Activated naive CD4-positive, alpha-beta T cell treated with anti-CD3 and anti-CD28 coated beads for 36 hours (primary cell): ENCODE measurements at places on chromosomes 4 and X. TPM values are rescaled to one million over a fixed set of nuclear protein-coding genes. Genes with fewer than 3 reads are reported as not detected.

GRCh38 chr4:188021548-188022249, 26.1 kb downstream of the ZFP42 start:
- H3K4me3 ChIP-seq: no peak overlapping the region
- no peaks in the 10 kb centered on the region for H3K27me3 ChIP-seq
- no peak for DNase-seq
- H3K4me1 ChIP-seq: no peaks in the 10 kb centered on the region
- no peak overlapping the region for H3K27ac ChIP-seq
- H3K36me3 ChIP-seq: no peaks in the 10 kb centered on the region

- peaks cover 17% of the 10 kb centered on the region for H3K36me3 ChIP-seq
- H3K4me1 ChIP-seq: peaks cover 30% of the 10 kb centered on the region
- H3K27me3 ChIP-seq: no peaks in the 10 kb centered on the region
- H3K27ac ChIP-seq: no peak overlapping the region
Observed at GRCh38 chrX:57906790-57907189, 3.5 kb downstream of the ZXDA start.

DNA sequence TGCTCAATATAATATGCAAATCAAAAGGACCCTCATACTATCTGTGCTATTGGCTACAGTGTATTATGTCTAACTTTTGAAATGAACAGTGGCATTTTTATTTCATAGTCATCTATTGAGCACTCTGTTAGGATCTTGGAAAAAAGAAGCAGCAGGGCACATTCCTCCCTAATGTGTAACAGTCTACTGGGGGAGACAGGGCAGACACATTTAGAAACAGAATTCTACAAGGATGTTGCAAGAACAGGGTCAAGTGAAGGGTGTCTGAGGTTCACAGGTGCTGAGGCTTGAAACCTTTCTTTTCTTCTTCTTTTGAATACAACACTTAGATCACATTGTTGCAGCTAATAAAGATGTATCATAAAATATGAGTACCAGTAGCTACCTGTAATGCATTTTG, 129.7 kb upstream of the SLC4A4 start:
- no peaks in the 10 kb centered on the region for H3K4me1 ChIP-seq
- no peaks in the 10 kb centered on the region for H3K27me3 ChIP-seq
- no peaks in the 10 kb centered on the region for H3K36me3 ChIP-seq
- no peak overlapping the region for H3K27ac ChIP-seq
- no peak overlapping the region for H3K4me3 ChIP-seq

DNA sequence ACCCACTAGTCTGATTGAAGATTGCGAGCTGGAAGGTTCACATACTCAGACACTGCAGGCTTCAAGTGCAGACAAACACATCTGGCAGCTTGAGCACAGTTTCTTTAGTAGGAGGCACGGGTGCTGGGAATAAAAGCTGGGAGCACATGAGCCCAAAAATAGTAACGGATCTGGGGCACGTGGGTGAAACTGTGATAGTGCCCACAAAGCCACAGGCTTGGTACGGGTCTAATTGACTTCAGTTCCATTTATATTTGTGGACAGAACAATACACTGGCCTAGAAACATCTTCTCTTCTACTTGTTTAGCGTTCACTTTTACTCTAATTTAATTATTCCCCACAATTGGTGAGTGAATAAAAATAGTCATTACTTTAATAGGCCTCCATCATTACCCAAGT, 2370.7 kb downstream of the PCDH7 start:
- H3K4me3 ChIP-seq: no peak overlapping the region
- no peaks in the 10 kb centered on the region for H3K36me3 ChIP-seq
- H3K27ac ChIP-seq: no peak overlapping the region
- no peak for DNase-seq
- H3K4me1 ChIP-seq: no peaks in the 10 kb centered on the region
- H3K27me3 ChIP-seq: no peaks in the 10 kb centered on the region

DNA sequence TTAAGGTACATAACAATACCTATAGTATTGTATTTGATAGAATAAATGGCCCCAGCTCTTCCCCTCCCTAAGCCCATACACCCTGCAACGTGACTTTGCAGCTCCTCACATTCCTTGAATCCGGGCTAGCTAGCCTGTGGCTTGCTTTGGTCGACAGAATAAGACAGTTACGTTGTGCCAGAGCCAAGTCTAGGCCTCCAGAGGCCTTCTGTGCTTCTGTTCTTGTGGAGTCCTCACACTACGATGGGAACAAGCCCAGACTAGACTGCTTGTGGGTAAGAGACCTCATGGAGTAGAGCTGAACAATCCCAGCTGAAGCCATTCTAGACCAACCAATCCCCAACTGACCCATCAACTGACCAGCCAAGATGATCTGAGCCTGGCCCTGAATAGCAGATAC, 102.4 kb upstream of the PLAC1 start:
- H3K36me3 ChIP-seq: no peaks in the 10 kb centered on the region
- no peak overlapping the region for H3K27ac ChIP-seq
- no peaks in the 10 kb centered on the region for H3K27me3 ChIP-seq
- no peak for DNase-seq

- peaks cover 8% of the 10 kb centered on the region for H3K4me1 ChIP-seq
- H3K36me3 ChIP-seq: no peaks in the 10 kb centered on the region
- H3K27ac ChIP-seq: no peak overlapping the region
Observed at GRCh38 chr4:109973529-109973905, 60.8 kb downstream of the EGF start.

DNA sequence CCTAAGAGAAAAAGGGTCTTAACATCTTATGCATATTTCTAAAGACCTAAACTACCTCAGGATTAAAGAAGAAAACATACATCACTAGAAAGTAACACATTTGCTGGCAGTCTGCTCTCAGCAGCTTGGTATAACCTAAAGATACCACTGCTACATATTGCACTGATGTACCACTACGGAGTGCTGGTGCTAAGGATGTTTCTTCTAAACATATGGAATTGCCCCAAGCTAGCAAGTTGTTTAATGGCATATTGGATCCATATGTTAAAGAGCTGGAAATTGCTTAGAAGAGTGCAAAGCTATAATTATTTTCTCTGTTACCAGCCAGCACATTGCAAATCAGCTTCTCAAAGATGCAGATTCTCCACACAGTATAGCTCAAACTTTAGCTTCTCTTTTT, 436.5 kb upstream of the GALNTL6 start:
- no peaks in the 10 kb centered on the region for H3K4me1 ChIP-seq
- DNase-seq: no peak
- H3K4me3 ChIP-seq: no peak overlapping the region
- no peaks in the 10 kb centered on the region for H3K27me3 ChIP-seq

- no peak overlapping the region for H3K27ac ChIP-seq
- no peak overlapping the region for H3K4me3 ChIP-seq
- no peaks in the 10 kb centered on the region for H3K4me1 ChIP-seq
- no peaks in the 10 kb centered on the region for H3K36me3 ChIP-seq
- no peak for DNase-seq
Observed at GRCh38 chr4:168735735-168736134, 238.9 kb downstream of the PALLD start.

GRCh38 chrX:118222421-118222820, 105.8 kb upstream of the KLHL13 start:
- no peaks in the 10 kb centered on the region for H3K36me3 ChIP-seq
- H3K27me3 ChIP-seq: no peaks in the 10 kb centered on the region
- no peak for DNase-seq
- no peak overlapping the region for H3K27ac ChIP-seq
- peaks cover 2% of the 10 kb centered on the region for H3K4me1 ChIP-seq
- no peak overlapping the region for H3K4me3 ChIP-seq

DNA sequence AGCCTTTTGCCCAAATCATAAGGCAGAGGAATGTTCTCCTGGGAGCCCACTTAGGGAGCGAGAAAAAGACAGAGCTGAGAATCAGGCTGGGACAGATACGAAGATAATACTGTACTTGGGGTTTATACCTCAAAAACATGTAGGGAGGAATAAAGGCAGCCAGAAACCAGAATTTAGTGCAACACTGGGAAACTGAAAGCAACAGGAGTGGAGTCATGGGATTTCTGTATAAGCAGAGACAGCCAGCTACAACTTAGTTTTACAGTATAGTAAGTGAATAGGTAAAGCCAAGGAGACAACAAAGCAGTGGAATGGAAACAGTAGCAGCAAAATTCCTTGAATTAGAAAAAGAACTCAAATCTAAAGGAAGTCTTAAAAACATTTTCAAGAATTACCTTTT, 413.2 kb downstream of the FAT4 start:
- H3K4me3 ChIP-seq: no peak overlapping the region
- H3K27ac ChIP-seq: no peak overlapping the region
- no peaks in the 10 kb centered on the region for H3K36me3 ChIP-seq
- H3K4me1 ChIP-seq: no peaks in the 10 kb centered on the region

GRCh38 chr4:58688568-58688967, 1578.4 kb upstream of the IGFBP7 start:
- no peak for DNase-seq
- H3K4me1 ChIP-seq: no peaks in the 10 kb centered on the region
- no peak overlapping the region for H3K27ac ChIP-seq
- H3K36me3 ChIP-seq: no peaks in the 10 kb centered on the region
- H3K27me3 ChIP-seq: no peaks in the 10 kb centered on the region

DNA sequence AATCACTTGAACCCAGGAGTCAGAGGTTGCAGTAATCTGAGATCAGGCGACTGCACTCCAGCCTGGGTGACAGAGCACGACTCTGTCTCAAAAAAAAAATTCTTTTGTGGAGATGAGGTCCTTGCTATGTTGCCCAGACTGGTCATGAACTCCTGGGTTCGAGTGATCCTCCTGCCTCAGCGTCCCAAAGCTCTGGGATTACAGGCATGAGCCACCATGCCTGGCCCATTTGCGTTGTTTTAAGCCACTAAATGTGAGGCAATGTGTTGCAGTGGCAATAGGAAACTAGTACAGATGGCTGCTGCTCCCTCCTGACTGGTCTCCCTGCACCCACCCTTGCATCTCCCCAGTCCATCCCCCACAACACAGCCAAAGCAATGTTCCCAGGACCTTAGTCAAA, 40.0 kb upstream of the APLN start:
- H3K4me3 ChIP-seq: no peak overlapping the region
- H3K27ac ChIP-seq: no peak overlapping the region
- no peaks in the 10 kb centered on the region for H3K36me3 ChIP-seq
- no peaks in the 10 kb centered on the region for H3K27me3 ChIP-seq

GRCh38 chr4:184936071-184936470, 82.2 kb upstream of the HELT start:
- H3K4me3 ChIP-seq: no peak overlapping the region
- H3K4me1 ChIP-seq: no peaks in the 10 kb centered on the region
- H3K27me3 ChIP-seq: no peaks in the 10 kb centered on the region
- H3K36me3 ChIP-seq: no peaks in the 10 kb centered on the region

DNA sequence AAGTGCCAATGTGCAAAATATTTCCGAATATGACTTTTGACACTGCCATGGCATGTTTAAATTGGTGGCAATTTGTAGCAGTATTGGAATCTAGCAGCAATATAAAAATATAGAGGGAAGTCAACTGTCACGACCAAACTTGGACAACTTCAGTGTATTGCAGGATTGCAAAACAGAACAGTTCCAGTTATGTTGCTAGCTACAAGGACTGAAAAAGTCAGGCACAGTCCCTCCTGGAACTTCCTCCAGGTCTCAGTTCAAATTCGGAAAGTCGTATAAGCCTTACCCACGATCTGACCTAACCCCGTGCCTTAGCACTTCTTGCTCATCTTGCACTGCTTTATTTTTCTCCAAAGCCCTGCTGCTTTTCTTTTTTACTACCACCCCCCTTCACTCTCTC, 390.0 kb upstream of the GALNT7 start:
- no peak overlapping the region for H3K4me3 ChIP-seq
- H3K4me1 ChIP-seq: no peaks in the 10 kb centered on the region
- H3K27me3 ChIP-seq: peaks cover under 1% of the 10 kb centered on the region

DNA sequence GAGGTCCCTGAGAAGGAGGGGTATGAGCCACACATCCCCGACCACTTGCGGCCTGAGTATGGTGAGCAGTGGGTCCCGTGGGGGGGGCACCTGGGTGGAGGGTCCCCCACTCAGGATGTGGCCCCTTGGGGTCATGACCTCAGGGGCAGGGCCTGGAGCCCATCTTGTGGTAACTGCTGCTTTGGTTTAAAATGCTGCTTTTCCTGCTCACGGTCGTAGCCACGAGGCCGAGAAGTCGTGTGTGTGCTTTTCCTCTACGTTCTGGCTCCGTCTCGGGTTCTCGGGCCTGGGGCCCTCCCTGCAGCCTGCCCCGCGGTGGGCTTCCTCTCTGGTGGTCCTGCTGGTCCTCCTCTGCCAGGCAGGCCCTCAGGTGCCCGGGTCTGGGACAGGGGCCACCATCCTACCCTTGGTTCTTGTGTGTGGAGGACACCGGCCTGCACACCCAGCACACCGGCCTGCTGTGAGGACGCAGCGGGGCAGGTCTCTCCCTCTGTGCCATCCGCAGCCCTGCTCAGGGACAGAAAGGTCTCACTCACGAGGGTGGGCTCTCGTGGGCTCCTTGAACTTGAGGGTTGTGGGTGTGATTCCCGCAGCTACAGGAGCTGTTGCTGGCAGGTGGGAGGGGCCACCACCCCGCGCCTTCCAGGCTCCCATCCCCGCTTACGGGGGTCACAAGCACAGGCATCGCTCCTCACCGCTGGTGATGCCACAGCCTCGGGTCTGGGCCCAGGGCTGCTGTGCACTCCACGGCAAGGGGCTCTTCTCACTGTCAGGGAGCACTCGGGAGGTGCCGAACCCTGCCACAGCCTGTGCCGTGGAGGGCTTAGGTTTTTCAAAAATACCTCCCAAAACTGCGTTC, 19.6 kb downstream of the UVSSA start:
- H3K27ac ChIP-seq: no peak overlapping the region
- no peak overlapping the region for H3K4me3 ChIP-seq
- no peaks in the 10 kb centered on the region for H3K4me1 ChIP-seq
- no peak for DNase-seq
- no peaks in the 10 kb centered on the region for H3K27me3 ChIP-seq

GRCh38 chr4:86934147-86934770, 552 bp upstream of the AFF1 start:
- peaks cover 33% of the 10 kb centered on the region for H3K4me1 ChIP-seq
- H3K27me3 ChIP-seq: no peaks in the 10 kb centered on the region

DNA sequence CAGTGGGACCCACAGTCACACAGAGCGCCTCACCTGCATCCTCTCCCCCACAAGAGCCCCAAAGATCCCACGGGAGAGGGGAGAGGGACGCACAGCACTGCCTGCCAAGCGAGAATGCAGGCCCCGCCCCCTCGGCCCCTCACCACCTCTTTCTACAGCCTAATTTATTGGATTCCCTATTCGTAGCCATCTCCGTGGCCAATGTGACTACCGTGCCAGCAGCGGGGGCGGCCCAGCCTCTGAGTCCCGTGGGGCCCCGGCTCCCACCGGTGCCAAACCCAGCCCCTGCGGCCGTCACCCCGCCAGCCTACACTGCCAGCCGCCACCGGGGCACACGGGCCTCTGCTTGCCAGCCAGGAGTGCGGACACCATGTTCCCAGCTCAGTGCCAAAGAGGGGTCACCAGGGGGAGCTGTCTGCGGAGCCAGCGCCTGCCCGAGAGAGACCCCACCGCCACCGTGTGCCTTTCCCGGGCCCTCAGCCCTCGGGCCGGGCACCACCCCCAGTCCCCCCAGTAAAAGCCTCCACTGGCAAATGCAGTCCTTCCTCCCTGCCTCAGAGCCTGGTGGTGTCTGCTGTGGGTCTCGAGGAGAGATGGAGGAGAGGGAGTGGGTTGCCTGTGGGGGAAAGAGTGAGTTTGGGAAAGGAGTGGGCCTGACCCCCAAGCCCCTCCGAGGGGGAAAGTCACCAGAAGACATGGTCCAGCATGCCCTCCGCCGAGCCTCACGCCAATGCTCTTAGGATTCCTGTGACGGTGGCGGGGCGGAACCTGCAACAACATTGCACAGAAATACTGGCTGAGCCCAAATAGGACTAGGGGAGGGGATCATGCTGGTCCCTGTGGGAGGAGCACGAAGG, 19.6 kb upstream of the PLXNB3 start:
- H3K36me3 ChIP-seq: no peaks in the 10 kb centered on the region
- DNase-seq: no peak
- peaks cover 18% of the 10 kb centered on the region for H3K4me1 ChIP-seq
- H3K4me3 ChIP-seq: no peak overlapping the region

TRIM2 gene
- total RNA-seq: 3.8 TPM

NEUROG2 gene
- 0.14 TPM for total RNA-seq

ANK2 gene
- 2.7 TPM for total RNA-seq

SPANXA1 gene
- total RNA-seq: not detected

GNRHR gene
- not detected for total RNA-seq

TRIM75 gene
- not detected for total RNA-seq

L1CAM gene
- 0.40 TPM for total RNA-seq

TEX11 gene
- not detected for total RNA-seq
